Activated T-cell treated with anti-CD3 and anti-CD28 coated beads, Interleukin-2, amount 50 U/mL, for 48 hours (primary cell): ENCODE measurements at places on chromosomes 7 and 10.

DNA sequence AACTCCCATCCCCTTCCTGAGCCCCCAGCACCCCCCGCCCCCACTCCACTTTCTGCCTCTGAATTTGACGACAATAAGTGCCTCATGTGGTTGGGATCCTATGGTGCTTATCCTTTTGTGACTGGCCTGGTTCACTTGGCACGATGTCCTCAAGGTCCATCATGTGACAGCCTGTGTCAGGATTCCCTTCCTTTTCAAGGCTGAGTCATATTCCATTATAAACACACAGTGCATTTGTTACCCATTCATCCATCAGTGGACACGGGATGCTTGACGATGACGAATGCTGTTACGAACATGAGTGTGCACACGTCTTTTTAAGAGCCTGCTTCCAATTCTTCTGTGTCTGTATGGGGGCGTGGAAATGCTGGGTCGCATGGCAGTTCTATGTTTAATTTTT, 26.7 kb downstream of the SHH start:
- DNase-seq, result no peak

DNA sequence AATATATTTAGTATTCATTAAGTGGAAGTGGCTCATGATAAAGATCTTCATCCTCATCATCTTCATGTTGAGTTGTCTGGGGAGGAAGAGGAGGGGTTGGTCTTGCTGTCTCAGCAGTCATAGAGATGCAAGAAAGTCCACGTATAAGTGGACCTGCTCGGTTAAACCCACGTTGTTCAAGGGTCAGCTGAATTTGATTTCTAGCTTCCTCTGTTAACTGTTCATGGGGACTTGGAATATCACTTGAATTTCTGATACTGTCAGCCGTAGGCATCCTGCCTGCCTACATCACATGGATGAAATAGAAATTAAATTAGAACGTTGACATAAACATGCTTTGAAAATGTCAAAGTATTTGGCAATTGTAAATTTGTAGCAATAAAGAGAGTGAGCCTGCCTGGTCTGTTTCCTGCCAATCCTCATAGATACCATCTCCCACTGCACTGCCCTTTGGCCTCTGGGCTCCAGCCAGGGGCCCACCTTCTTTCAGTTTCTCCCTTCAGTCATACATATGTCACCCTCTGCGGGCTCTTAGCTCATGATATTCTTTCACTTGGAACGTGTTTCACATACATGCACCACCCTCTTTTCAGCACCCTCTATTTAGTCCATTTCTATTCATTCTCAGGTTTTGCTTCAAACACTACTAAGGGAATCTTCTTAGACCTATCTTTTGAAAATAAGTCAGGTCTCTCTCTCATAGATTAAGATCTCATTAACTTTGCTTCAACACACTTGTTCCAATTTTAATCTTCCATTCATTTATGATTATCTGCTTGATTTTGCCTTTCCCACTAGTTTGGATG, 376.3 kb downstream of the IPMK start:
- DNase-seq, result no peak

GRCh38 chr10:33674986-33675599, 340.6 kb upstream of the NRP1 start:
- no peak for DNase-seq

DNA sequence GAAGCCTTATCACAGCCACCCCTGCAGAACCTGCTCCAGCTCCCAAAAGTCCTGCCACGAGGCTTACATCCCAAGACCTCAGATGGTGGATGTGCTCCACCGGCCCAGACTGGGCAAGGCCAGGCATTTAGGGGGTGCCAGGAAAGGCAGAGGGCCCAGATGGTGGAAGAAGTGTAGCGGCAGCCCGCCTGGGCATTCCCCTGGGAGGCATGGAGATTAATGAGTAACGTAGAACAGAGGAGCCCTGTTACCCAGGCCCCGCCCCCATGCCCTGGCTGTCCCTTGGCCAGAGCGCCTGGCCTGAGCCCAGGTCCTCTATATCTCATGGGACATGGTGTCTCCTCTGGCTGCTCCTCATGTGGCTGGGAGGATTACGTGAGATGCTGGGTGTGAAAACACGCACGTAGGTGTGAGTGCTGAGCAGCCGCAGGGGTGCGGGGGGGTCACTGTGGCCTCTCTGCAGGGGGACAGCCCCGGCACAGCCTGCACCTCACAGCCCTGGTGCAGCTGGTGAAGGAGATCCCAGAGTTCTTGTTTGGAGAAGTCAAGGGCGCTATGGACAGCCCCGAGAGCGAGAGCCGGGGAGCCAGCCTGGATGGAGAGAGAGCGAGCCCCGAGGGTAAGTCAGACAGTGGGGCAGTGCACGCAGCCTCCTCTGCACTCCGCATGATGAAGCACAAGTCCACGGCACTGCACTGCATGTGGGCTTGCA, 52.9 kb downstream of the ZNF467 start:
- DNase-seq, result peak; percentile 12

DNA sequence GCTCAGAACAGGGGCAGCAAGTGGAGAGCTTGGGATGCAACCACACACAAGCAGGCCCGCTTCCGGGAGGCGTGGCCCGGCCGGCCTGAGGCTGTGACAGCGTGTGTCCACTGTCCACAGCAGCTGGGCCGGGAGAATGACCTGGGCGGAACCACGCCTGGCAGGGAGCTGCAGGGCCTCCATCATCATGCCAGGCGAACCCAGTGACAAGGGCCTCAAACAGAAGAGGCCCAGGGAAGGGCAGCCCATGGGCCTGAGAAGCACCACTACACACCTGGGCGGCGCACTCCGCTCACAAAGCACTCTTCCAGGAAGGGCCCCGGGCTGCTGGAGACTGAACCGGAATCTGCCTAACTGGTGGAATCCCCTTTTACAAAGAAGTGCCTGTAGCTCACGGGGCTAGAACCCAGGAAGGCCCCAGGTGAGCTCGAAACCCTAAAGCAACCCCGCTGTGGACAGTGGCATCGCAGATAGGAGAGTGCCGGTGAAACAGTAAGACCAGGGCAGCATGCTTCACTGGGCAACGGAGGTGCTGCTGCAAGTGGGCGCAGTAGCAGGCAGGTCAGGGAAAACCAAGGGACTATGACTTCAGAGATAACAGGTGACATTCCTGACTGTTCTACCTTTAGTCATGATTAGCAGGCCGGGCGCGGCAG, 66.0 kb downstream of the MAD1L1 start:
- no peak for DNase-seq

- no peak for DNase-seq
Measured at GRCh38 chr10:110530131-110530831, 32.6 kb downstream of the DUSP5 start.

GRCh38 chr7:73869011-73869798, 8.2 kb downstream of the TMEM270 start:
- no peak for DNase-seq

GRCh38 chr7:143497008-143497795, 19.5 kb downstream of the TAS2R41 start:
- DNase-seq, result no peak

DNA sequence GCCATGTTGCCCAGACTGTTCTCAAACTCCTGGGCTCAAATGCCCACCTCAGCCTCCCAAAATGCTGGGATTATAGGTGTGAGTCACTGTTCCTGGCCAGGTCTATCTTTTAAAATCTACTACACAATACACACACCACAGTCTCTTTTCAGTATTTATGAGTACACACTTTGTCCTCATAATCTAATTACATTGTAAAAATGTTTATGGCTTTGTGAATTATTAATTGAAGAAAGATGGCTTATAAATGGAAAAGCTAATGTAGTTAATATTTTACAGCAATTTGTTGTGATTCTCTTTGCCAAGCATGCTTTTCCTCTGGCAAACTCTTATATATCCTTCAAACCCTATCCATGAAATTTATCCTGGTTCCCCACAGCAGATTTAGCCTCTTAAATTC, 22.0 kb downstream of the LAMB4 start:
- no peak for DNase-seq
